ENCODE measurements at places on chromosomes 11 and 22. TPM values are rescaled to one million over a fixed set of nuclear protein-coding genes. Genes with fewer than 3 reads are reported as not detected.

GRAMD1B gene
- total RNA-seq, result 15.0 TPM

SYCE3 gene
- not detected for total RNA-seq

TCN2 gene
- 63.8 TPM for total RNA-seq

VSIG2 gene
- total RNA-seq, result 160 TPM

TRIM49 gene
- total RNA-seq, result not detected

LRRC56 gene
- total RNA-seq, result 2.5 TPM

OR2AT4 gene
- total RNA-seq, result not detected

MUC2 gene
- 439 TPM for total RNA-seq

DRD4 gene
- not detected for total RNA-seq

F2 gene
- not detected for total RNA-seq

TUG1 gene
- total RNA-seq, result 294 TPM

C11orf86 gene
- total RNA-seq, result 88.3 TPM

FGF4 gene
- not detected for total RNA-seq

MAJIN gene
- total RNA-seq, result not detected

SMTNL1 gene
- total RNA-seq, result not detected

All from transverse colon (tissue), 4 donors.